ENCODE measurements at places on chromosomes 1 and 21.

GRCh38 chr1:54808443-54809207 is 7.5 kb upstream of the TTC22 start:
- DNase-seq, result no peak

- peak; percentile 56 for DNase-seq
Observed at GRCh38 chr1:116987256-116987555, 14.4 kb upstream of the CD101 start.

- DNase-seq, result no peak
Observed at GRCh38 chr1:13583966-13584791, 547 bp downstream of the PDPN start.

GRCh38 chr21:43975469-43976098 is 36.5 kb upstream of the TRAPPC10 start:
- peak; percentile 76 for DNase-seq

DNA sequence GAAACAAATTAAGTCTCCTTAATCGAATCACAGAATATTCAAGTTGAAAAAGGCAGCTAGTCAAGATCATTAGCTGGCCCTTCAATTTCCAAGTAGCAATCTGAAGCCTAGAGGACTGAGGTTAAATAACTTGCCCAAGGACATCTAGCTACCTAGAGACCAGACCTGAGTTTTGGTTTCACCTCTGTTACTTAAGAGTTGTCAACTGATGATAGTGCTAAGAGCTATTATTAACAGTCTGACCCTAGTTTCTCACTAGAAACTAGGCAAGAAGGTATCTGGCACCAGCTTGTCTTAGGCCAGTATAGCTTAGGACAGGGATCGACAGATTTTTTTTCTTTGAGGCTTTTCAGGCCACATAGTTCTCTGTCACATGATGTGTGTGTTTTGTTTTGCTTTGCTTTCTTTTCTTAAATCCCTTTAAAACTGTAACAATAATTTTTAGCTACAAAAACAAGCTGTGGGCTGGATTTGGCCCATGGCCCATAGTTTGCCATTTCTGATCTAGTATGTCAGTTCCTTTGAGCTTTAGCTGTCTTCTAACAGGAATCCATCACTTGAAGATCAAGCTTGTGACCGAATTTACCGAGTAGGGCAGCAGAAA is 23.2 kb downstream of the TRIM45 start:
- DNase-seq, result no peak

DNA sequence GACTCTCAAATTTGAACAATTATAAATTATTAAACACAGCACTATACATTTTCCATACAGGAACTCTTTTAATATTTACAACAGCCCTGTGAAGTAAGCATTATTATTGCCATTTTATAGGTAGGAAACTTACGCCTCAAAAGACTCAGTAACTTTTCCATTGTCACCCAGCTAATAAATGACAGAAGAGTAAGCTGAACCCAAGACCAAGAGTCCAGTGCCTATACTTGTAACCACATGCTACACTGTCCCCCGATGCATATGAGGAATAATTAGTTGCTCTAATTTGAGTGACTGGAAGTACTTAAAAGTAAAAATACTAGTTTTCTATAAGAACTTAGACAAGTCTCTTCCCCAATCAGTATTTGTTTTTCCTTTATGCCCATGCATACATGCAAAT is 88.5 kb downstream of the PTPN14 start:
- DNase-seq, result no peak

DNA sequence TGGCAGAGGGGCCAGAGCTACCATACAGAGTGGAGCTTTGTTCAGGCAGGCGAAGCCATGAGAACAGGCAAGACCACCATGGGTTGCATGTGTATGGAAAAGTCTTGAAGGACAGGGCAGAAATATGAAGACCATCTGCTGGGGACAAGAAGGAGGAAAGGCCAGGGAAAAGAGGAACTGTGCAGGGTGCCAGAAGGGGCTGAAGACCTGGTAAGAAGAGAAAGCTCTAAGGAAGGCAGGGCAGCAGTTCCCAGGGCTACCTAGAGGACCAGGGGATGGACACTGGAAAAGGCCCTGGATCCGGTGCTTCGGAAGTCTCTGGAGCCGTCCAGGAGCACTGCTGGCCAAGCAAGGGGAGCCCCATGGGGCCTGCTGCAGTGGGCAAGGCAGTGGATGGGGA is 43.4 kb downstream of the PKP1 start:
- DNase-seq, result no peak

DNA sequence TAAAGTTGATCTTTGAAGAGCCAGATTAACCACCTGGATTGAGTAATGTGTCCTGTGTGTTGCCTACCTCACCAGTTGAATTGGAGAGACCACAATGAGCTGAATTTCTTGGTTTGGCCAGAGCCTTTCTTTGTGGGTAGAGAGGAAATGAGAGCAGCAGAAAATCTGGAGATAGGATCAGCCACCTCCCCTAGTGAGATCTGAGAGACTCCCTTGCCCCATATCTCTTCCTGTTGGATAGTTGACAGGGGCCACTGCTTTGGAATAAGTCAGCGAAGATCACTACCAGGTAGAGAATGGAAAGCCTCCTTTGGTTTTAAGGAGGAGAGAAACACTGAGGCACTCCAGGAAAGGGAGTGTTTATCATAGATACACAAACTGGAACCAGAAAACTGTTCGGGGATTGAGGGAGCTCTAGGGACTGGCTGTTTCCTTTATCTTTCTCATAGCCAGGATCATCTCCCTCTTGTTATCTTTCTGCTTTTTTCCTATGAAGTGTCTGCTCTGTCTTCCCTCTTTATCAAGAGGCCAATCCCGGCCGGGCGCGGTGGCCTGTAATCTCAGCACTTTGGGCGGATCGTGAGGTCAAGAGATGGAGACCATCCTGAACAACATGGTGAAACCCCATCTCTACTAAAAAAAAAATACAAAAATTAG is 21.3 kb upstream of the ZNF326 start:
- no peak for DNase-seq

GRCh38 chr1:239538239-239538988 is 152.0 kb downstream of the CHRM3 start:
- no peak for DNase-seq

DNA sequence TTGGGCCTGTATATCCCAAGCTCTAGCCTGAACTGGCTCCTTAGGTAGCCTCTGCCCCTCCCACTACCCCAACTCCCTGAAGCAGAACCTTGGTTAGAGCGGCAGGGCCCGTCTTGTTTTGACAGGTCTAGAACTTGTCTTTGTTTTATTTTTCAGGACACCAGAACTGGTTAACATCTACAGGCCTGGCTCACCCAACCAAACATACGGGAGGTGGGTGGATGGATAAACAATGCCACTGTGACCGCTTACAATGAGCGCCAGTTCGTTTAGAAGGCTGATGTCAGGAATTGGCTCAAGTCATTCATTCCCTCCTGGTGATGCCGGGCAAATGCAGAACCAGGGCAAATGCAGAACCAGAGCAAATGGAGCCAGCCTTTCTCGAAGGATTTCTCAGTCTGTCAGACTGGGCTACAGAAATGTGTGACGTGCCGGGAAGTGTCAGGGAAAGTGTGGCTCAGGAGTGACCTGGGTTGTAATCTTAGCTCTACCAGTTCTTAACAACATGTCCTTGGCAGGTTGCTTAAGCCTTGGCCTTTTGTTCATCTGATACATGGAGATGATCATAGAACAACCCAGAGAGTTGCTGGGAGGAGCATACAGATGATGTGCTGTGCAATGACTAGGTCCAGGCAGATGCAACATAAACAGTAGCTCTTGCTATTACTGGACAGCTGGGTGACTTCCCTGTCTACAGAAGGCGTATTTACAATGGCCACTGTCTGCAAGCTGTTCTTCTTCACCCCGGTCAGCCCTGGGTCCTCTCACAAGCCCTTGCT is 30.5 kb upstream of the BTG2 start:
- DNase-seq, result no peak

GRCh38 chr1:53372501-53372951 is 44.7 kb upstream of the LRP8 start:
- DNase-seq, result no peak

GRCh38 chr21:35421221-35421620 is 372.1 kb upstream of the RUNX1 start:
- DNase-seq, result no peak

- no peak for DNase-seq
Observed at GRCh38 chr1:178310685-178311105, 186.1 kb downstream of the CLEC20A start.

GRCh38 chr1:157034137-157034800 is 11.3 kb downstream of the ARHGEF11 start:
- DNase-seq, result no peak

DNA sequence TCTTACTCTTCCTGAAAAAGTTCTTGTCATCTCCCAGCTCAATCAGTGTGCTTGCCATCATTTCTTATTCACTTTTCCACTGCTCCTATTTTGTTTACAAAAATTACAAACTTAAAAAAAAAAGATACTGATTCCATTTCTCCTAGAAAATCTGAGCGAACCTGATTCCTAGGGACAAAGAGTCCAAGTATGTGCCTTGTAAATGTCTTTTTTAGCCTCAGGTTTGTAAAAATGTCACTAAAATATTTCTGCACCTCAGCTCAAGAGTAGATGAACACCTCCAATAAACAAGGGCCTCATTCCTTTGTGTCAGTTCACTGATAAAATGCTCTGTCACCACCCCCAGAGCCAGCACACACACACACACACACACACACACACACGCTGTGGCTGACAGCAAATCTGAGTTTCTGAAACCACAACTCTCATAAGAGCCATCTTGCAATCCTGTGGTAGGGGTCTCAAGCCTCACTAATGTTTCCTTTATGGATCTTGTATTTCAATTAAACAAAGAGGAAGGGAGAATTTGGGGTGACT is 299.2 kb downstream of the PBX1 start:
- no peak for DNase-seq

DNA sequence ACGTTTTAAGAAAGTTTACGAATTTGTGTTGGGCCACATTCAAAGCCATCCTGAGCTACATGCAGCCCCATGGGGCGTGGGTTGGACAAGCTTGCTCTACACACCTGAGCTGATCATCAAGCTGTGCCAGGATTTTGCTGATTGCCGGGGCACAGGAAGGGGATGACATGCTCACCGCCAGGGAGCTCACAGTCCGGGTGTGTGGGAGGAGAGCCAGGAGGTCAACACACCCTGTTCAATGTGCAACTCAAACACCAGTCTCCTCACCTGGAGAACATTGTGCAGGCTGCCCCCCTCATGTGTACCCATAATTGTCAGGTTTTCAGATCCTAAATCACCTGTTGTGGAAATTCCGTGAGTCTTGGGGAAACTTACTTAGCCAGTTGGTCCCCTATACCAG is 969 bp downstream of the CYP4A11 start:
- no peak for DNase-seq

GRCh38 chr1:55929652-55930051 is 649.7 kb downstream of the PLPP3 start:
- no peak for DNase-seq

GRCh38 chr1:93438716-93439115 is 9.2 kb upstream of the FNBP1L start:
- no peak for DNase-seq

GRCh38 chr1:4787551-4787950 is 133.1 kb downstream of the AJAP1 start:
- no peak for DNase-seq

GRCh38 chr1:172673761-172674160 is 14.9 kb downstream of the FASLG start:
- DNase-seq, result no peak

- no peak for DNase-seq
Observed at GRCh38 chr1:26555550-26555981, 26.0 kb downstream of the RPS6KA1 start.

GRCh38 chr1:43043695-43044094 is 85.0 kb upstream of the SLC2A1 start:
- no peak for DNase-seq

DNA sequence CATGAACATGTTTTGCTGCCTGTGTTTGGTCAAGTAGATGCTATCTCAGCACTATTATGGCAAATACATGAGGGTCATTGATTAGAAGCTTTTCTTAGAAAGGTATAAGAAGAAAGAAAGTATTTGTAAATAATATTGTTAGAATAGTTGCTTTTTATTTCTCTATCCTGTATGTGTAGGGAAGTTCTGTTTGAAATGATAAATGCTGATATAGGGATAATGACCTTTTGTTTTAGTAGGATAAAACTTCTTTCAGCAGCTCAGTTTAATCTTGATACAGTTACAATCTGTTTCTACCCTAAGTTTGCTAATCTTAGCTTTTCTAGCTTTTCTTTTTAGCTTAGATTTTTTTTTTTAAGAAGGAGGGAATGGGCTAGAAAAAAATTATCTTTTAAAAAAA is 63.3 kb downstream of the USP25 start:
- DNase-seq, result no peak

GRCh38 chr1:5200006-5200405 is 545.6 kb downstream of the AJAP1 start:
- no peak for DNase-seq

DNA sequence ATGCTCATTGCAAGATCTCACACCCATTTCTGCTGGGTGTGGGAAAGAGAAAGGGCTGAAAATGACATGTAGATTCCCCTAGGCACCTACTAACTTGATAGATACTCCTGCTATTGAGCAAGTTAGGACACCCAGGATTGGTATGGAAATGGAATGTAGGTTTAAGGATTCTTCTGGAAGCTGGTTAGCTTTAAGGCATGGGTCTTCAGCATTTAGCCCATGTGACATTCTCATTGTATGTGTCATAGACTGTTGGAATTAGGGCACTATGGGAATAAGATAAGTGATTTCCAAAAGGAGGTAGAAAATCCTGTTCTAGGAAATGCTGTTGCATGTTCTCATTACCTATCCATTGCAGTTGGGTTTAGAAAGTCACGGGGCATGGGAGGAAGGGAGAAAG is 76.2 kb downstream of the DISC1 start:
- no peak for DNase-seq

DNA sequence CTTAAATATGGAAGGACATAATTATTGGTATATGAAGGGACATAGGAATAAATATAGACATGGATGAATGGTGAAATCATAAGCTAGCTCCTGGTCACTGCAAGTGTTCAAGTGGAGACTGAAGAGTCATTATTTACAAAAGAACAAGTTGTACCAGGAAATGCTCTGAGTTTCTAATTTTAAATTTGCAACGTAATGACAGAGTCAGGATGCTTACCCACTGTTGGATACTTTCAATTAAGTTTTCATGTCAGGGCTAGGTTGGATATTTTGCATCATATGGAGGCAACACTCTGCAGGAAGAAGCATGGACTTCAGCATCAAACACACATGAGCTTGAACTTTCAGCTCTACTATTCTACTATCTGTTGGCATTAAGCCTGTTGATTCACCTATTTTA is 499.6 kb upstream of the C1orf87 start:
- DNase-seq, result no peak

DNA sequence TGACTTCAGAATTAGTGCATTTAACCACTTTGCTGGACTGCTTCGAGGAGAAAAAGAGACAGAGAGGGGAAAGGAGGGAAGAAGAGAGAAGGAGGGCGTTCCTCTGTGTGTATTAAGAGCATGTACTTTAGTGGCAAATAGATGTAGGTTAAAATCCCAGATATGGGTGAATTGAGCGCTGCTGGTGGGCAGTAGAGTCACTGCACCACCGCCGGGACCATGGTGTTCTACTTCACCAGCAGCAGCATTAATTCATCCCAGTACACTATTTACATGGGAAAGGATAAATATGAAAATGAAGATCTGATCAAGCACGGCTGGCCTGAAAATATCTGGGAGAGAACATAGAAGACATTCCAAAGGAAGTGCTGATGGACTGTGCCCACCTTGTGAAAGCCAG is 20.9 kb upstream of the PPIE start:
- no peak for DNase-seq

- DNase-seq, result no peak
Observed at GRCh38 chr1:91795591-91796389, 90.2 kb downstream of the TGFBR3 start.

GRCh38 chr1:89310505-89310904 is 37.8 kb upstream of the GBP5 start:
- no peak for DNase-seq

GRCh38 chr1:53259932-53260331 is 21.6 kb upstream of the MAGOH start:
- DNase-seq, result no peak
